ENCODE measurements at places on chromosomes 7 and 10.

GRCh38 chr10:58436071-58436470, 50.9 kb downstream of the TFAM start:
- DNase-seq: no peak

DNA sequence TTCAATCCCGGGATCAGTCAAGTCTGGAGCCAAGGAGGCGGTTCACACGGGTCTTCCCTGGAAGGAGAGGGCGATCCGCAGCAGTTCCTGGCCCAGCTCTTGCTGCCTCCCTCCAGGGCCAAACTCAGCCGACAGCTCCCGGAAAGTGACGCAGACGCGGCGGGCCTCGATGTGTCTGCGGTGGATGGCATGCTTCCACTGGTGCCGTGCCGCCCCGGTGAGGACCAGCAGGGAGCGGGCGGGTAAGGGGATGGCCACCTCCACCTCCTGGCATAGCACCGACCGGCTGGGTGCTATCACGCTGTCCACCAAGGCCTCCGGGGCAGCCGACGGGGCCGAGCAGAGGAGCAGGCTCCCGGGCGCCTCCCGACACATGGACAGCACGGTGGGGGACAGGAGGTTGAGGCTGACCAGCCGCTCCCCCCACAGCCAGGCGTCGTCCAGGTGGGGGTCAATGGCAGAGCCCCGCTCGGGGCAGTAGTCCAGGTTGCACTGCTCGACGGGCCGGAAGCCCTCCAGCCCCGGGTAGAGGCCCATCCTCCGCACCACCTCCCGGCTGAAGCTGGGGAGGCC, 7.2 kb downstream of the ALKBH4 start:
- DNase-seq: no peak

DNA sequence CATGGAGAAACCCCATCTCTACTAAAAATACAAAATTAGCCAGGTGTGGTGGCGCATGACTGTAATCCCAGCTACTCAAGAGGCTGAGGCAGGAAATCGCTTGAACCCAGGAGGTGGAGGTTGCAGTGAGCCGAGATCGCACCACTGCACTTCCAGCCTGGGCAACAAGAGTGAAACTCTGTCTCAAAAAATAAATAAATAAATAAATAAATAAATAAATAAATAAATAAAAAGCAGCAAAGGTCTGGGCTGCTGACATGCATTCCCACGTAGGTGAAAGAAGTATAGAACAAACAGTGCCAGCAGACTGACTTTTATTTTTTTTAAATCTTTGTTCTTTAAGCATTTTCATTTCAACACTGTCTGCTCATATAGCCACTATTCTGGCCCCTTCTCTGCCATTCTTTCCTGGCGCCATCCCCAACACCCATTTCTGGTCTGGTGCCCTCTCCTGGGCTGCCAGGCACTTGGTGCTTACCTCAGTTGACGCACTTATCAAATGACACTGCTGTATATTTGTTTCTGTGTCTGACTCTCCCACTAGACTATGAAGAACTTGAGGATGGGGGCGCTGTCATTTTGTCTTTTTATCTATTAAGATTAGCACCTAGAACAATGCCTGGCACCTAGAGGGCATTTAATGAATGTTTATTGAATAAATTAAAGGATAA, 15.6 kb downstream of the FAM107B start:
- no peak for DNase-seq

DNA sequence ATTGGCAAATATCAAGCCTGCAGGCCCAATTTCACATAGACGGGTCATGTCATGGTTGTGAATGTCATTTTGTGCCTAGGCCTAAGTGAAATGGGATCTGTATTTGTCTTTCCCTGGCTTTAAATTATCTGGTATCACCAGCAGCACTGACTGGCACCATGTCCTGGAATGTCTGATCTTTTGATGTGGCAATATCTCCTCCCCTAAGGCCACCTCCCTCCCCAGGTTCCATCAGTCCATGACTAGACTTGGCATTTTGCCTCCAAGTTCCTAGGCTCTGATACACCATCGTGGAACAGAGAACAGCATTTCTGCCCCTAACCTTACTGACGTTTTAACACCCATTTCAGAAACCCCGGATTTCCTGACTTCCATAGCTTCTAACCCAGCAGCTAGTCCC, 513.9 kb downstream of the GALNT17 start:
- no peak for DNase-seq

GRCh38 chr10:31466313-31466712, 147.3 kb downstream of the ZEB1 start:
- no peak for DNase-seq

DNA sequence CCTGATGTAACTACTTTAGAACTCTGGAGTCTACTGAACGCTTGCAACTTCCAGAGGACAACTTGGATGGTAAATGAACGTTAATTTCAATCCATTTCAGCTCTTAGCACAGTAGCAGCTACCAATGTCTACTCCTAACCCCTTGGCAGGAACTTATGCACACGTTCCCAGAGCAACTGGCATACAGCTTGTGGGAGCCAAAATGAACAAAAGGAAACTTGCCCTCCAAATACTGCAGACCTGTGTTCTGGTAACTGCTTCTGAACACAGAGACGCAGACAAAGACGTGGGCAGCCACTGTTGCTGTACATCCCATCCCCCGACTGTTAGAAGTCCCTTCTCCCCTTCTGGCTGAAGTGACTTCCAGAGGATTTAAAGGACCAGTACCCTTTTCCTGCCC, 61.3 kb downstream of the XPNPEP1 start:
- no peak for DNase-seq

DNA sequence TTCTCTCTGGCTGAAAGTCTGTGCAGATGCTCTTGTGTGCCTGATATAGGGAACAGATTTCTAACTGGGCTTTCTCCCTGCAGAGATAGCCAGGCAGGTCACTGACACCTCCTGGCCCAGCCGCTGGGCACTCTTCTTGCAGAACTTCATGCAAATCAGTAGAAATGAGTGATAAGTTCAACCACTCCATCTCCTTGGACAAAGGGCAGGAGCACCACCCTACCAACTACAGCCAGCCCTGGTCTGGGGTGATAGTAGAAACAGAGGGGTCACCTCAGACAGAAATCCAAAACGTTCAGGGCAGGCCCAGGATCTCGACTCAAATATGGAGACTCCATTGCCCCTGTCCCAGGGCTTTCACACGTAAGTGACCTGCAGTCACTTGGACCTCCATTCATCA, 917.8 kb upstream of the ZNF722 start:
- DNase-seq: no peak

DNA sequence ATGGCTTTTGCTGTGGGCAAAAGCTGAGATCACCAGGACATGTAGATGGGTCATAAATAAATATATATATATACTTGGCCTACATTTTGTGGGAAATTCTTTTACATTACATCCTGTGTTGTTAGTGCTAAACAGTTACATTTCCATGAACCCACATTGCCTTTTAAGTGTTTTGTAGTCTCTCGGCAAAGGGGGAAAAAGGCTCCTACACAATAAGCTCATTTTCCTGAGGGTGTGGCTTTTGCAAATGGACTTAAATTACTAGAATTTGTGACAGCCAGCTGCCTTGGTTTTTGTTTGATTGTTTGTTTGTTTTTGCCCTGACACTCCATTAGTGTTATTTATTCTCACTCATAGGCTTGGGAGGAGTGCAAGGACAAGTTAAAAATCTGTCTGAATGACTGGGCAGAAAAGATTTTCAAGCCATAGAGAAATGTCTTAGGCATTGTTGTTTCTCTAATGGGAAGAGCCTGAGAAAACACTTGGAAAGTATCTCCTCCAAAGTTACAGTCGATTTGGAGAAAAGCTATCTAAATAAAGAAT, 128.8 kb downstream of the DGKB start:
- no peak for DNase-seq

DNA sequence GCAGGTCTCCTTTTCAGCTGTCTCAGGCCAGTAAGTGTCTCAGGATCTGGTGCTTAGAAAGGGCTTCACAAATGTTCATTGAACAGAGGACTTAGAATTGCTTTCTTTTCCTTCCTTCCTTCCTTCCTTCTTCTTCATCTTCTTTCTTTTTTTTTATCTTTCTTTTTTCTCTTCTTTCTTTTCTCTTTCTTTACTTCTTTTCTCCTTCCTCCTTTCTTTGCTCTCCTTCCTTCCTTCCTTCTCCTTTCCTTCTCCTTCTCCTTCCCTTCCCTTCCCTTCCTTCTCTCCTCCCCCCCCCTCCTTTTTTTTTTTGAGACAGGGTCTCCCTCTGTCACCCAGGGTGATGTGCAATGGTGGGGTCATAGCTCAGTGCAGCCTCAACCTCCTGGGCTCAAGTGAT, 34.6 kb downstream of the COL26A1 start:
- DNase-seq: no peak

DNA sequence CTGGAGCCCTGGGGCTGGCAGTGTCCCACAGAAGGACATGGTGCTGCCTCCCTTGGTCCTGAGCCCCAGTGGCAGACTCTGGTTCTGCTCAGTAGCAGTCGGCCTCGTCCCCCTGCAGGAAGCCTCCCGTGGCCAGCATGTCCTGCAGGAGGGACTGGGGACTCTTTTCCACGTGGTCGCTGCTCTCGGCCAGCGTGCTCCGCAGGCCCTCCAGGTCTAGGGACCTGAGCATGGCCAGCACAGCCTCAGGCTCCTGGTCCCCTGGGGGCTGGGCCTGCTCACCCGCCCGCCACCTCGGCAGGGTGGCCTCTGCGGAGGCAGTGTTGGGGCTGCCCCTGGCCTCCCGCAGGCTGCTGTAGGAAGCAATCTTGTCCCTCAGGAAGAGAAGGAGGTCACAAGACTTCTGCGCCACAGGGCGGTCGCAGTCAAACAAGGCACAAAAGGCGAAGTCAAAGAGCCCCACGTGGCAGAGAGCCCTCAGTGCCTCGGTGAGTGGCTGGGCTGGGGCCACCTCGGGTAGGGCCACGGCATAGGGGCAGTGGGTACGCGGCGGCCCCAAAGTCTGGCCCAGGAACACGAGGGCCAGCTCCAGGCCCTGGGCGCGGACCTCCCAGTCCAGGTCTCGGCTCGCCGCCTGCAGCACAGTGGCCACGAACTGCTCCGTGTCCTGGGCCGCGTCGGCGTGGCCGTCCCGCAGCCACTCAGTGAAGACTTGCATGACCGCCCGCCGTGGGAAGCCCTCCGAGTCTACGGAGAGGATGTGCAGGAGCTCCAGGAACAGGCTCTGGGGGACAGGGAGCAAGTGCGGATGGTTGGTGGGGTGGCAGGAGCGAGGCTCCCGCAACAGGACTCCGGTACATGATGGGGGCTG, 17.1 kb downstream of the BRAT1 start:
- DNase-seq: no peak

GRCh38 chr10:569961-570627, 119.4 kb downstream of the DIP2C start:
- DNase-seq: no peak

DNA sequence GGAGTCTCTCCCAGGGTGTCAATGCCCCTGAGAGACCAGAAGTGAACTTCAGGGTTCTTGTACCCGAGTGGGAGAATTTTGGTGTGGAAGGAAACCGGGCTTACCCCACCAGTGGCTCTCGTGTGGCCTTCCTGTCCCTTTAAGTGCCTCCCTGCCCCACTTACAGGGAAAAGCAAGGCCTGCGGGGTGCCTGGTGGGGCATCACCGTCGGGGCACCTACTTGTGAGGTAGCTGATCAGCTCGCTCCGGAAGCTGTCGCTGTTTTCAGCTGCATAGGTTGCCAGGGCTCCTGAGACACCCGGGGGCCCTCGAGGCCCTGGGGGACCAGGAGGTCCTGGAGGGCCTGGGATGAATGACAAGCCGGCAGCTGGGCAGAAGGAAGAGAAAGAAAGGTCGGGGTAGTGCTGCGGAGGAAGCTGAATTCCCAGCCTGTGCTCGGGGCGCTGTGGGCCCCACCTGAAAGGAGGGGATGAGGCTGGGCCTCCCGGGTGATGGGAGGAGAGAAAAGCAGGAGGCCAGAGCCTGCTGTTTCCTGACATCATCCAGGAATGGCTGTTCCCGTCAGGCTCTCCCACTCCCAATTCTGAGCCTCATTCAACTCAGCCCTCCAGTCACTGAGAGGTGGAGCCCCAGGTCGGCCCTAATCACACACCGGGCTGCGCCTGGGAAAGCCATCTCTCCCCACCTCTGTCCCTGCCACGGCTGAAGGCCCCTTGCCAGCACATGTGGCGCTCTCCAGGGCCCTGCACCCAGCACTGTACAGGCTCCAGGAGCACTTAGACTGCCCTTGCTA, 51.1 kb downstream of the COL17A1 start:
- DNase-seq: no peak
